ENCODE measurements at places on chromosomes 12 and 14.

DNA sequence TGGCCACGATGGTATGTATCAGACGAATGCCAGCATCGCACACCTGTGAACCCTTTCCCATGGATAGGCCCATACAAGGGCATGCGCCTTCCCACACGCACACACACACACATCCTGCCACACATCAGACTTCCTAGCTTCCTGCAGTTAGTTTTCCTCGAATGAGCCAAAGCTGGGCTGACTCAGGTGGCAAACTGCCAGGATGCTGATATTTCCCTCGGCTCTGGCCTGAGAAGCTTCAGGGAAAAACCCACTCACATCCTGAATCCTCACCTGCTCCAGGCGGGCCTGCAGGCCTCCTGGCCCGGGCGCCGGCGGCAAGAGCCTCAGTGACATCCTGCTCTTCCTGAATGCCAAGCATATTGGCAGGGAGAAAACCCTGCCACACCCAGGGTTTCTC is 22.4 kb downstream of the CALM1 start:
- DNase-seq: no peak

- no peak for DNase-seq
Observed at GRCh38 chr12:10249690-10250455, 37.2 kb downstream of the GABARAPL1 start.

DNA sequence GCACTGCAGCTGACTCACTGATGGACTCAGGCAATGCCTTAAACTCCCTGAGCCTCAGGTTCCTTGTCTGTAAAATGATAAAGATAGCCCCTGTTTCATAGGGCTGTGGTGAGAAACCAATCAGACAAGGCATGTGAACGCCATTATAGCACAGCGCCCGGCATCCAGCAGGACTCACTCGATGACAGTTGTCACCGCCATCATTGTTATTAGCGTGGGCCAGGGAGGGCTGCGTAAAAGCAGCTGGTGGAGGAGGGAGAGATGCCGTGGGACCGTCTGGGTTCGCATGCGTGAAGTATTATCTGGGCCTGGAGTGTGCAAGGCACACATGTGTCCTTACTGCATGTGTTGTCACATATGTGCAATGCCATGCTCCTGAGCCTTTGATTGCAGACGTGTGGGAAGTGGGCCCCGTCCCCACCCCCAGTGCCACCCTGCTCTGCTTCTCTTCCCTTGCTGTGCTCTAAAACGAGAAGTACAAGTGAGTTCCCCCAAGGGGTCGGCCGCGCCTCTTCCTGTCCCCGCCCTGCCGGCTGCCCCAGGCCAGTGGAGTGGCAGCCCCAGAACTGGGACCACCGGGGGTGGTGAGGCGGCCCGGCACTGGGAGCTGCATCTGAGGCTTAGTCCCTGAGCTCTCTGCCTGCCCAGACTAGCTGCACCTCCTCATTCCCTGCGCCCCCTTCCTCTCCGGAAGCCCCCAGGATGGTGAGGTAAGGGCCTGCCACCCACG is at the start of gene PTPN6:
PTPN6 (plus strand) TSS at position 546 of the 730 bp plus-strand sequence; CDS start at position 703, 157 bp downstream.
- DNase-seq: no peak

- DNase-seq: no peak
Observed at GRCh38 chr12:26370098-26370497, 174.7 kb downstream of the SSPN start.

GRCh38 chr14:22547948-22548750 is 40.9 kb downstream of the DAD1 start:
- no peak for DNase-seq

DNA sequence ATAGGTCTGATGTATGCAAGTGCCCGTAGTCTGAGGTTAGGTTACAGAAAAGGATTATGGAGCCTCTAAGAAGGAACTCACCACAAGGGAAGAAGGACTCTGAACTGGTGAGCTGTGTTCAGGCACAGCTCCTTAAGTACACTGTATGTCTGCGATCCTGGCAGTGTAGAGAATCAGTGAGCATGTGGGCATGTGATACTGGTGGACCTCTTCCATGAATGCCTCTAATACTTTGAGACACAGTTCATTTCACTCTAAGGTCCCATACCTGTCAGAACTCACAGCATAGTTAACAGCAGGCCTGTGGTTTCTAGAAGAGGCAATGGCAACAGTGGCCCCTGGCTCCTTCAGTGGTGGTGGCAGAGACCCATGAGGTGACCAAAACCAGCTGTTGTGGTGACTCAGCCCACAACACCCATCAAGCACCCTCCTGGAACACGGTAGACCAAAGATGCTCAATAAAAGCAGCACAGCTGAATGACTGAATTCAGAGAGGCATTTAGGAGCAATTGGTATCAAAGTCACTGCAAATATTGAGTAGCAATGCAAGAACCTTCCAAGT is 6.9 kb upstream of the OR6J1 start:
- no peak for DNase-seq

DNA sequence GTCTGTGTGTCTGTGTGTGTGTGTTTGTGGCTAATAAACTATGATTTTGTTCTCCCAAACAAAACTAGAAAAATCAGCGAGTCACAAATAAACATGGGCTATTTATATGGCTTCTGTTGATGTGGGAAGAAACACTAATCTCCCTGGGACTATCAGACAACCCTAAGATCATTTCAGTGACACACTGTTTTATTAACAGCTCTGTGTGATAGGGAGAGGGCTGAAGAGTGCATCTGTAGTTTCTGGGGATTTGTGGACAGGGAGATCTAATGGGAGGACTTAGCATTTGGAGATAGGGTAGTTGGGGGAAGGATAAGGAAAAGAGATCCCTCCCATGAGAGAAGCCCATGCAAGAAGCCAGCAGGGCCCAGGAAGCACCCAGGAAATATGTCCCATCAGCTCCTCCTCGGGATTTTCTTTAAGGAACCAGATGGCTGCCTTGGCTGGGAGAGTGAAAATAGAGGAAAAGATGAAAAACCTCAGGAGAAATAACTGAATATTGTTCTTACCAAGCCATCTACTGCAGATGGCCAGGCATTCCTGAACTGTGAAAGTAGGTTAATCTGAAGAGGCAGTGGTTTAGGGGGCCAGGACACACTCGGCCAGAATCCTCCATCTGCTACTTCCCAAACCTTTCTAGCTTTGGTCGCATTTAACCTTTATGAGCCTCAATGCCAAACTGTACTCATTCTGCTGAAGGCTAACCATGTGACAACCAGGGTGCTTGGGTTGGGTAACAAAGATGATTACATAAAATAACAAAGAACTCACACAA is 253.4 kb downstream of the BTG1 start:
- DNase-seq: no peak

DNA sequence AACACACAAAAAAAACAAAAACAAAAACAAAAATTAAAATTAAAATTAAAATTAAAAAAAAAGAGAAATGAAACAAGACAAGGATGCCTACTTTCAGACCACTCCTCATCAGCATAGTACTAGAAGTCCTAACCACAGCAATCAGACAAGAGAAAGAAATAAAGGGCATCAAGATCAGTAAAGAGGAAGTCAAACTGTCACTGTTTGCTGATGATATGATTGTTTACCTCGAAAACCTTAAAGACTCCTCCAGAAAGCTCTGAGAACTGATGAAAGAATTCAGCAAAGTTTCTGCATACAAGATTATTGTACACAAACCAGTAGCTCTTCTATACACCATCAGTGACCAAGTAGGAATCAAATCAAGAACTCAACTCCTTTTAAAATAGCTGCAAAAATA is 29.2 kb downstream of the ALG10 start:
- no peak for DNase-seq

- no peak for DNase-seq
Observed at GRCh38 chr12:51920046-51920445, 12.7 kb downstream of the ACVRL1 start.

GRCh38 chr14:92539875-92540274 is 26.3 kb downstream of the RIN3 start:
- DNase-seq: no peak

DNA sequence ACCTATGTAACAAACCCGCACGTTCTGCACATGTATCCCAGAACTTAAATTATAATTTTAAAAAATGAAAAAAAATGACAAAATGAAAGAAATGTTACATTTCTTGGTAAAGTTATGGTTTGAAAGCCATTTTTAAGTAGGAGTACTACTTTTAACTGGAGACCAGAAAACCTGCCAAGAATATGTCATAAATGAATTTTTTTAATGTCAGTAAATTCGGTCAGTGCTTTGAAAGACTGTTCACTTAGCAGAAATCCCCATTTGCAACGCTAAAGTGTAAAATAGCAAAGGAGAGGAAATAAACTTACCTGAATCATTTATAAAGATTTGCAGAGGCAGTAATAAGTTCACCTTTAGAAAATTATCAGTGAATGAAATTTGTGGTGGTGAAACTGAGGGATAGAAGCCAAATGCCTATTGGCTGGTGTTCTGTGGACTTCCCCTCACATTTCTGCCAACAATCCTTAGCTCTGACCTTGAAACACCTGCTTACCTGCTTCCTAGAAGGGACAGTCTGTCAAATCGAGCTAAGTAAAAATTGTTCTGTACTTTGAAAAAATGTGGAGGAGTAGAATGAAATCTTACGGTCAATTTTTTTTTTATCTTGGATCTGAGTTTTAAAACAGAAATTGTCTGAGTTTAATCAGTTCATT is 714.2 kb downstream of the SLC6A15 start:
- no peak for DNase-seq

GRCh38 chr14:31360919-31361662 is 59.3 kb downstream of the HEATR5A start:
- DNase-seq: no peak

- no peak for DNase-seq
Observed at GRCh38 chr14:73283608-73284379, 46.5 kb downstream of the PAPLN start.

Data from hematopoietic multipotent progenitor cell treated with erythropoietin and hydrocortisone succinate and interleukin-3 and kit ligand, for 15 days (in vitro differentiated cells).